Dorsolateral prefrontal cortex (tissue), 122 donors: ENCODE measurements at places on chromosomes 7 and 10.

DNA sequence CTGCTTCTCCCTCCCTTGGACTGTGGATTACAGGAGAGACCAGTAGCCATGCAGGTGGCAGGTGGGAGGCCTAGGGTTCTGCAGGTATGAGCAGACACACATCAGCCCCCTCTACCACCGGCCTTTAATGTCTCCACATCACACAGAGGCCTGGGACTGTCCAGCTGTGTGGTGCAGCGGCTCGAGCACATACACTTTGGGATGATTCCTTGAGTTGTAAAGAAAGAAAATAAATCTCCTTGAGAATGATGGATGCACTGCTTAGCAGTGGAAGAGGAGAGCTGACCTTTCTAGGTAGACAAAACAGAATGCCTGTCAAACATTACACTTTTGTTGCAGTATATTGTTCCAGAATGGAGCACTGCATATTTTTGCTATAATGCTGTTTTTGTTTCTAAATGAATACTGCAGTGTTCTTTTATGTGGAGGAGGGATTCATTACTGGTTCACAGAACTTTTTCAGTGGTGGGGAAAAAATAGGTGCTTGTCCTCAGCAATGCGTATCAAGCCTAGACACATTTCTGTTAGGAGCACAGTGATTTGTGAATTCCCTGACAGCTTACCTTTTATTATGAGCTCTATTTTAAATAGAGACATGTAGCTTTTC, 66.0 kb downstream of the PTPRE start:
- no peak for DNase-seq

- DNase-seq, result no peak
These were observed 18.4 kb upstream of the EXOC6 start for GRCh38 chr10:92829786-92830377.

DNA sequence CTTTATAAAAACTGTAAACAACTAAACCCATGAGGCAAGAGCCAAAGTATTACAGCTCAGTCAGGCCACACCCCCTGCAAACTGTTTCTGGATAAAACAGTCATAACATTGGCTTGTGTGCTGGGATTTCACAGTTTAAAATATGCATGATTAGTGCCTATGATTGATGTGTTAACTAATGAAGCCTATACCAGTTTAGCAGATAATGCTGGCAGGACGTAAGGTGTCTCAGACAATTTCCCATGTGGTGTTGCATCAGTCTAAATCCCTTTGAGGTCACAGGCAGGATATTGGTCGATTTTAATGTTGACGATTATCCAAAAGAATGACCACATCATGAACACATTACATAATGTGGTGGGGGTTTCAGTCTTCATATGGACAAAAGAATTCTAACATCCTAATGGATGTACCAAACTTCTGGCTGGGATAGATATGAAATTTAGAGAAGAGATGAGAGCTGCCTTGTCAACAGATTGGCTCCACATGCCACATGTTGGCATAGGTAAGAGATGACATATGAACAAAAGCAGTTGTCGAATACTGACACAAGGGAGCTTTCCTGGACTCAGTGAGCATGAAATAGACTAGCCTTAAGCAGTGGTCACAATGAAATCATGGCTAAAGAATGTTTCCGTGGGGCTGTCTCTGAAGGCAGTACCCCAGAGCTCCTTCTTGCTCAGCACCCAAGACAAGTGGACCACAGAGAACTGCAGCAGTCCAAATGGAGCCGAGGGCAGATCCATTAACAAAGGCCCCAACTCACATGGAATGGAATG, 445.6 kb downstream of the GFRA1 start:
- DNase-seq, result no peak

DNA sequence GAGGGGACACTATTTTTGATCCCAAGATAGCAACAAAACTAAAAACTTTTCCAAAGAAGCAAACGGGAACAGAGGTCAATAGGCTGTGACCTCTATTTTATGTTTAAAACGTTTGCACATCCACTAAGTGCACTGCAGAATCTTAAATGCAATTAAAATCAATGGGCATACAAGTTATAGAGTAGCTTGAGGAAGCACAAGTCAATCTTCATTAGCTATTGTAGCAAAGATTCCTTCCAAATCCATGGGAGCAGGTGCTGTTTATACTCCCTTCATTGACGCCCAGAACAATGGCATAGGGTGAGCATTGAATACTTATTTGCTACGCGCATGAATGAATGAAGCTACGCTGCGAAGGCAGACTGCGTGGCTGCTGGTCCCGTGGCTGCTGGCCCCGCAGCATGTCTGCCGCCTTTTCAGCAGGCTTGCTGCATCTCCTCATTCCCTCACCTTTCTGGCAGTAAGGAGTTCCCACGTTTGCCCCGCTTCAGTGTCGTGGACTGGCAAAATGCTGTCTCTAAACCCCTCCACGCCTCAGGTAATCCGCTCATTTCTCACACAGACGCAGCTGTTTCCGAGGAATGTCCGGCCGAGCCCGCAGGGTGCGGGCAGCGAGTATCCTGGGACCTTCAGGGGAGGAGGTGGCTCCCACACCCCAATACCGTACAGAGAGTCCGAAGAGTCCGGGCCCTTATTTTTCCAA, 754 bp upstream of the PHYHIPL start:
- peak; percentile 56 for DNase-seq

GRCh38 chr10:129935102-129935866, 28.8 kb downstream of the EBF3 start:
- DNase-seq, result peak; percentile 30

GRCh38 chr10:48934672-48935501, 4.8 kb downstream of the LRRC18 start:
- no peak for DNase-seq

- no peak for DNase-seq
These were observed 58.7 kb upstream of the GDF10 start for GRCh38 chr10:47241256-47241655.

DNA sequence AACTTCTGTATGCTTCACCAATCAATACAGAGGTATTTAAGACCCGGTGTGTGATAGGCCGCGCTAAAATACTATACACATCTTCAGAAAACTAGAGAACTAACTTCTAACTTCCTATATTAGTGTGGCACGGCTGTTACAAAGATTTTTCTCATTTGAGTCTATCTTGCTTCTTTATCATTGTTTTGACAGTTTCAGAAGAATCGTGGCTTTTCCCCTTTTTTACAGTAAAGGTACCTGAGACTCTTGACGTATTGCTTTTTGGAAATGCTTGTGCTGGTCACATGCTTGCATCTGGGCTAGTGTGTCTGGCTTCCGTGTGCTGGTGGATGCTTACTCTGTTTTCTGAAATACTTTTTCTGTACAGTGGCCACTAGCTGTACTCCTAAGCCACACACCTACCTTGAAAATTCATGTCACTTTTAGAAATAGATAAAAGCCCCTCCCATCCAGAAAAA, 12.7 kb downstream of the IKZF1 start:
- no peak for DNase-seq

- no peak for DNase-seq
These were observed 58.7 kb downstream of the ANKIB1 start for GRCh38 chr7:92304406-92304893.

GRCh38 chr10:68471063-68471585, 649 bp downstream of the DNA2 start:
- DNase-seq, result no peak

GRCh38 chr7:92898798-92899197, 62.4 kb upstream of the CDK6 start:
- no peak for DNase-seq

GRCh38 chr7:108824840-108825580, 255.3 kb downstream of the DNAJB9 start:
- no peak for DNase-seq

DNA sequence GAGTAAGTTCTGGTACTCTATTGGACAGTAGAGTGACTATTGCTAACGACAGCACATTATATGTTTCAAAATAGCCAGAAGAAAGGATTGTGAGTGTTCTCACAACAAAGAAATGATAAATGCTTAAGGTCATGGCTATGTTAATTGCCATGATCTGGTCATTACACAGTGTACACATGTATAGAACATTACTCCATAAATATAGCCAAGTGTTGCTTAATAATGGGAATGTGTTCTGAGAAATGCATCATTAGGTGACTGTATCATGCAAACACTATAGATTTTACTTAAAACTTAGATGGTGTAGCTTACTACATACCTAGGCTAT, 19.6 kb downstream of the EPC1 start:
- no peak for DNase-seq

DNA sequence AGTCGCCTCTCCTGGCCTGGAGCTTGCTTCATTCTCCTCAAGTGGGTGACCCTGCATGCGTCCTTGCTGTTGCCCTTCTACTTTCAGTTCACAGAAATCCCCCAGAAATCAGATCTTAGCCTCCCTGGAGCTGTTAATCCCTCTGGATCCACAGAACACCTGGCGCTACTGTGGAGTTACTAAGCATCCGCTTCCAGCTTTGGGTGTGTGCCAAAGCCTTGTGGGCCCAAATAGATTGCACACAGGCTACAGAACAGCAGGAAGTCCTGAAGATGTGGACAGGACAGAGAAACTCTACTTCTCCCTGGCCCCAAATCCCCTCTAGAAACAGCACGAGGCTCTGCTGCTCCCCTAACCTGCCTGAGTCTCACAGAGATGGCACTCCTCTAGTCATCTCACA, 36.6 kb upstream of the PDLIM1 start:
- no peak for DNase-seq

DNA sequence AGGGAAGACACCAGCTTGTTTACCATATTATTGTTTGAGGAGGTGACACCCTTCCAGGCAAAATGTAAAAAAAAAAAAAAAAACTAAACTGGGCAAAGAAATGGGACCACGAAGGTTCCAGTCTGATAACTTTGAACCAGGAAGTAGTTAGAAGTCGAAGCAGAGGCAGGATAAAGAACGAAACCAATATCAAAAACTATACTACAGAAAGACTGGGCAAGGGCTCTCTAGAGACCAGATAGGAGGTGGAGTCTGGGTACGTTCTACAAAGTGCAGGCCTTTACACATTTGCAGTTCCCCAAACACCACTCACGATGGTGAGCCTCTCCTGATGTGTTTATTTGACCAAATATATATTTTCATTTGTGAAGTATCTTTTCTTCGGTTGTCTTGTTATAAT, 125.7 kb upstream of the CDK1 start:
- no peak for DNase-seq

GRCh38 chr10:50908366-50908765, 22.9 kb upstream of the A1CF start:
- no peak for DNase-seq

DNA sequence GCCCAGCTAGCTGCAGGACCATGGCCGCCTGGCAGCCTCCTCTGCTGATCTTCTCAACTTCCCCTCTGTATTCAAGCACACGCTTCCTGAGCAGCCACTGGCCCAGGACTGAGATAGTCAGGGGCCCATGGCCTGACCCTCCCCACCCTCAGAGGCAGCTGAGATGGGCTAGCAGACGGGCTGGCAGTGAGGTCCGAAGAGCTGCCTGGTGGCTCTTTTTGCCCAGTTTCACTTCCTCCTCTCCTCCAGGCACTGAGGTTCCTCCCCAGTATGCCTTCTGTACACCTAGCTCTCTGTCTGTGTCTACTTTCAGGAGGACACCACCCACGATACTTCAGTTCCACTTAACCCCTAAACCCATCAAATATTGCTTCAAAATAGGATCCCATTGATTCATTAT, 395.6 kb downstream of the TNS3 start:
- DNase-seq, result no peak

DNA sequence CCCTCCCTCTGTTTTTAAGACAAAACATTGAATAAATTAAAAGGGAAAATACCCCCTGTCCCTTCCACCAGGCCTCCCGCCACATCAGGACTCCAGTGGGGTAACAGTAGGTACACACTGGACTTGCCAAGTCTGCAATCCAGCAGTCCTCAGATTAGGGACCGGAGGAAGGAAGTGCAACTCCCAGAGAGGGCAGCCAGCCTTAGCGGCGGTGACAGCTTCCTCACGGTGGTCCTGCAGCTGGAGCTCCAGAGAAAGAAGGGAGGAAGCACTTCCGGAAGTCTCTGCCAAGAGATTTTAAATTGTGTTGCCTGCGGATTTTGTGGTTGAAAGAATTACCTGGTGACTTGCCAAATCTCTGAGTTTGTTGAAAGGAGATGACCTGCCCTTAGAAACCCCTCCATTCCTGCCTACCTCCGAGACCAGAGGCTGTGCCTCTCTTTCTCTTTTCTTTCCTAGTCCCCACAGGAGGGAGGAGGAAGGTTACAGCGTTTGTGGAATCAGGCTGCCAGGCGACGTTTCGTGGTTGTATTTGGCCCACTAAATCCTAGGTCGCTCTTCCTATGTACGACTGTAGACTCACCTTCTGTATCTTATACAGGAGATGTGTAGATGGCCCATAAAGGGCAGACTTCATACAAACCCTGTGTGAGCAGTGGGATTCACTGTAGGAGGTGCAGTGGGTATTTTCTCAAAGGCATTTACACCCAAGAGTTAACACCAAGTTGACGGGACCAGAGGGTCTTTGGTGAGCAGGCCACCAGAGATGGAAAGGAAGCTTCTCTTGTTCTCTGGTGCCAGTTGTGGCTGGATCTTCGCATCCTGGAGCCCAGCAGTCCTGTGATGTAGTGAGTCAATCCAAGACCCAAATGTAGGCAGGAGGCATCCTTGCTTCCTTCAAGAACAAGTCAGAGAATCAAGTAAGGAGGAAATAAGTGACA, 77.9 kb downstream of the INSIG1 start:
- no peak for DNase-seq

DNA sequence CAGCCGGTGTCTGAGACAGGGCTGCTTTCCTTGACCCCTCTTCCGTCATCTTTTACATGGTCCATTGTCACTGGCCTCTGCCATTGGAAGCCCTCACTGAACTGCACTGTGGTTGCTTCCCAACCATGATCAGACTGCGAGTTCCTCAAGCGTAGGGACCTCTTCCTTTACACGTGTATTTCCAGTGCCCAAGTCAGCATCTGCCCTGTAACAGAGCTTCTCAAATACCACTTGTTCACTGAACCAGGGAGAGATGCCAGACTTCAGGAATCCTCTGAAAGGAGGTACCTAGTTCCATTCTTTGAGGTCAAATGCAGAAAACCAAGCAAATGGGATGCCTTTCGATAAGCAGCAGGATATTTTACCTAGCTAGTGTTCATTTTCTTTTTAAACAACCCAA, 145.1 kb downstream of the NRP1 start:
- no peak for DNase-seq

GRCh38 chr7:90384433-90384832, 18.8 kb upstream of the CLDN12 start:
- DNase-seq, result no peak

DNA sequence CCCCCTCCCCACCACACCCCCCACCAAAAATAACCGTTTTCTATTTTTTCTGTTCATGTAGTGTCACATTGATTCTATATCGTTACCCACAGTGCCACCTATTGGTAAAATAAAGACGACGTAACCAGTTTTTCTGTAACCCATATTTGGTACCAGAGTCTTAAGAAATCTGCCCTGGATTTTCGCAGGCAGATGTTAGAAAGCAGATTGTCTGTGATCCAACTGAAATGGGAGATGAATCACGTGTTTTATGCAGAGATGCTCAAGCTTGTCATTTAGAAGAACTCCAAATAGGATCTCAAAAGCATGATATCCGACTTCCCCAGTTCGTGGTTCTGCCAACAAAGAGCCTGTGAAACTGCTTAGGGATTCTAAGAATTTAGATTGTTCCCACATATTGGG, 261.1 kb upstream of the CSTF2T start:
- no peak for DNase-seq
